Stimulated activated CD4-positive, alpha-beta T cell treated with anti-CD3 and anti-CD28 coated beads, Interleukin-1b, Interleukin-23, amount 100 ng/mL, for 24 hours (primary cell): ENCODE measurements at places on chromosomes 11 and 22.

DNA sequence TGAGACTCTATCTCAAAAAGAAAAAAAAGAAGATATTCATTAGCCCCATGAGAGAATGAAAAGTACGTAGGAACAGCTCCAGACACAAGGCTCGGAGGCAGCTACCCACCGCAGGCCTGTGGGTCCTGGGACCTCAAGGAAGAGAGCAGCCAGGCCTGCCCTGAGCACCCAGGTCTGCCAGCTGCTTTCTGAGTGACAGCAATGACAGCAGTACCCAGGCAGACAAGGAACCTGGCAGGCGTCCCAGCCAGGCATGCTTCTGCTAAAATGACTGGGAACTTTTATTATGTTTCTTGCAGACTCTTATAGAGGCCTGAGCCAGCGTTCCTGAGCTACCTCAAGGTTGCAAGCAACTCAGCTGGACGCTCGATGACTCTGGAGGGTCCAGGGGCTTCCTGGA lies 31.6 kb downstream of the CPT1A start:
- DNase-seq, result no peak

DNA sequence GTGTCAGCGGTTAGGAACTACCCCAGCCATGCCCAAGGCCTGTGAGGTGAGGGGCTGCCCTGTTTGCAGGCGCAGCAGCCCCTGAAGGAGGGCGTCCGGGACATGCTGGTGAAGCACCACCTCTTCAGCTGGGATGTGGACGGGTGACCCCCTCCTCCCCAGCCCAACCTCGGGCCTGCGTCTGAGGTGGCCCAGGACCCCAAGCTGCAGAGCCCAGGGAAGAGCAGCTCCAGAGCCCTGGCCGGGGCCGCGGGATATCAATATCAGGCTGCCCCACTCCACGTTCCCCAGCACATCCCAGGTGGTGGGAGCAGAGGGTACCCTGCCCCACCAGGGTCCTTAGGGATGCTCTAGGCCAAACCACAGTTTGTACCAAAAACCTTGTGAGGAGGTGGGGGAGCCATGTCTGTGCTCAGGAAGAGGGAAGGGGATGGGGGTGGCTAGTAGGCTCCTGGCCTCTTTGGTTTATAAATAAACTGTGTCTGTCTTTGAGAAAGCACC lies 39.3 kb downstream of the SGSM3 start:
- DNase-seq, result no peak

- DNase-seq, result no peak
Measured at GRCh38 chr11:111586388-111586831, 15.8 kb upstream of the SIK2 start.

- no peak for DNase-seq
Measured at GRCh38 chr22:26998129-26998528, 340.7 kb downstream of the MIAT start.

DNA sequence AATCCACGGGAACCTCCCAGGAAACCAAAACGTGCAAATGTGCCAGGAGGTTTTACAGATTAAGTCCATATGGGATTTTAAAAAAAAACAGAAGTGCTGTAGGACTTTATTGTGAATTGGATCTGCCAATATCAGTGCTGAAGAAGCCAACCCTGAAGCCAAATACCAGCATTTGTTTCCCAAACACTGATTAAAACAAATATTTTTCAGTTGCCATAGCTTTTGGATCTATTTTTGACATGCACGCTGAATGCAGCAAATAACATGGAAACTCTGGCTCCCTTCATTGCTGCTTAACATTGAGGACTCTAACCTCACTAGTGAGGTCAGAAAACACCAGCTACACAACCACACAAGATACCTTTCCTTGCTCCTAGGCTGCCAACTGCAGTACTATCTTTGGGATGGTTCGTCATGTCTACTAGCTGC lies 28.4 kb upstream of the SIK2 start:
- DNase-seq, result no peak

DNA sequence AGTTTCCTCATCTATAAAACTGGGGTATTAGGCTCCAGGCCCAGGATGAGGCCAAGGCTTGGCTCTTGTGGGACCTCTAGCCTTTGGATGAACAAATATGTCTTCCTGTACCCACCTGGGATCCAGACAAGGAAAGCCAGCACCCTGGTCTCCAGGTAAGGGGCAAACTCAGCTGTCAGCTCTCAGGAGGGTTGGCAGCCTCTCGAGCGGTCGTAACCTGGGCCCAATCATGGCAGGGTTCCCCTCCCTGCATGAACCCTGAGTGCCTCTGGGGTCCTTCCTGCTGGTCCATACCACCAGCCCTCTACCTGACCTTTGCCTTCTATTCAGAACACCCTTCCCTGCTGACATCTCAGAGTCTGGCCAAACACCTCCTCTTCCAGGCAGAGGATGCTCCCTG lies 19.6 kb downstream of the SLC22A12 start:
- DNase-seq, result no peak

- DNase-seq, result no peak
Measured at GRCh38 chr11:23688835-23689234, 808.0 kb upstream of the LUZP2 start.

GRCh38 chr22:44702479-44703198 lies 635 bp downstream of the PRR5 start:
- DNase-seq, result no peak

DNA sequence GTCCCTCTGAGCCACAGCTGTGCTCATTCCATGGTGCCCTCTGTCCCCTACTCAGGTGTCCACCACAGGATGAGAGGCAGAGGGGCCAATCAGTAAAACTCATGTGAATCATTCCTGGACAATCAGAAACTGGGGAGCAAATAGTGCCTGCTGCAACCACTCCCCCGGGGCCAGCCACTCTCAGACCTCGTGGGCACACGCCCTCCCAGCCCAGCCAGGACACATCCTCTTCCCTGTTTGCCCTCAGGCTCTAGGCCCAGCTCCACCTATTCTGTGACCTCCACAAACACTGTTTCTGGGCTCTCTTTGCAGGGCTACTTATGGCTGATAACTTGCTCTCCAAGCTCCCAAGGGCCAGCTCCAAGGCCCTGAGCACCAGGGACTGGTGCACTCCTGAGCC lies 14.0 kb upstream of the KCTD14 start:
- no peak for DNase-seq

DNA sequence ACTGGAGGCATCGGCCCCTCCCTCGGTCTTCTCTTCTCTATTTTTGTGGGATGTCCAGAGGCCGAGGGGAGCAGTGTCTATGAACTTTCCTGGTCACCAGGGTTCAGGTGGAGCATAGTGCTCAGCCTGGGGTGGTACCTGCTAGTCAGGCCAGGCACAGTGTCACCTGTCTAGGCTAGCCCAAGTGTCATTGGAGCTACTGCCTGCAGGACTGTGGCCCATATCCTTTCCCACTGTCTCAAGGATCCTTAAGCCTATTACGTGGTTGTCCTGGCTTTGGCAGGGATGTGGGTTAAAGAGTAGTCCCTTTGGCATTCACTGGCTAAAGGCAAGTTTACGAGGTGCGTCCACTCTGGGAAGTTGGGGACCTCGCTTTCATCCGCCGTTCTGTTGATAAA lies 9.3 kb downstream of the RBM14 start:
- no peak for DNase-seq

GRCh38 chr22:30523646-30524489 lies 18.4 kb upstream of the SEC14L4 start:
- DNase-seq, result no peak

DNA sequence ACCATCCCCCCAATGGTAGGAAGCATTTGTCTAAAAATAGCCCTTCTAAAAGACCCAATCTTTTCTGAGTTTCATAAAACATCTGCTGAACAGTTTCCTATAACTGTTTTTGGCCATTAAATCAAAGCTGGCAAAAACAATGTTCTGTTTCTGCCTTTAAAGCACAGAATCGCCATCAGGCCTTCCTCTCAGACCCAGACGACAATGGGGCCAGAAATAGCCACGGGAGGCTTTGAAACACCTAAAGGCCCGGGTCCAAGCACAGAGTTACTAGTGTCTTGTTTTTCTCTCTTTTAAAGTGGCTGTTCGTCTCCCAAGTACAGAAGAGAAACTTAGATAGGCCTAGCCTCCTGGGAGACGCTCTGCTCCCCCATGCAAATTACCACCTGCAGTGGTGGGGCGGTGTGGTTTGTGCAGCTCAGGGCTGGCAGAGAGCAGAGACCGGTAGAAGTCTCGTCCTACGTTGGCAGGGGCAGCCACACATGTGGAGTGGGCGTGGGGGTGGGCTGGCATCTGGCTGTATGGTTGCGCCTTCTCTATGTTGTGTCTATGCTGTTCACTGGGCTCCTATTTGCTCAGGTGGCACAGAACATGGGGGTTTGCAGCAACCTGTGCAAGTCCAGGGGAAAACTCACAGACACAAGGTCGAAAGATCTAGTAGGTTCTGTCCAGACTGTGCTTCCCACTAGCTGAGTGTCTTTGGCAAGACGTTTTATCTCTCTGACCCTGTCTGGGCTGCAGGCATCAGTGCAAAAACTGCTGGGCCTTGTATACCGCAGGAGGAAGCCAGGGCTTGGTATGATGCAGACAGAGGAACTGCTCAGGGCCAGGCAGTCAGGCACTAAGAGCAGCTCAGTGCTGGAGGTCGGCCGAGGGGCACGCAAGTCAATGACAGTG lies 23.6 kb upstream of the ETS1 start:
- no peak for DNase-seq

DNA sequence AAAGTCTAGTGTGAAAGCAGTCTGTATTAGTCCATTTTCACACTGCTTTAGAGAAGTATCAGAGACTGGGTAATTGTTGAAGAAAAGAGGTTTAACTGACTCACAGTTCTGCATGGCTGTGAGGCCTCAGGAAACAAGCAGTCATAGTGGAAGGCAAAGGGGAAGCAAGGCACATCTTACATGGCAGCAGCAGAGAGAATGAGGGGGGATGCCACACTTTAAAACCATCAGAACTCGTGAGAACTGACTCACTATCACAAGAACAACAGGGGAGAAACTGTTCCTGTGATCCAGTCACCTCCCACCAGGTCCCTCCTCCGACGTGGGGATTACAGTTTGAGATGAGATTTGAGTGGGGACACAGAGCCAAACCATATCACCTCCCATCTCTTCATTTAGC lies 13.8 kb upstream of the TUBA8 start:
- DNase-seq, result no peak

GRCh38 chr22:39530692-39531331 lies 1.7 kb downstream of the RPS19BP1 start:
- no peak for DNase-seq

- no peak for DNase-seq
Measured at GRCh38 chr22:29201782-29202181, 3.9 kb upstream of the EMID1 start.

GRCh38 chr11:67351275-67352005 lies 1.9 kb downstream of the POLD4 start:
- no peak for DNase-seq

GRCh38 chr11:74311352-74311926 lies at the start of gene P4HA3:
Gene P4HA3, minus strand, starts transcription at chr11:74311640. Its CDS starts 29 bp downstream, at chr11:74311611.
- DNase-seq, result peak; percentile 52

- no peak for DNase-seq
Measured at GRCh38 chr11:114148013-114148382, 88.5 kb downstream of the ZBTB16 start.

GRCh38 chr11:43234881-43235280 lies 76.9 kb upstream of the API5 start:
- no peak for DNase-seq

- DNase-seq, result no peak
Measured at GRCh38 chr11:122359081-122359571, 243.1 kb upstream of the BLID start.

DNA sequence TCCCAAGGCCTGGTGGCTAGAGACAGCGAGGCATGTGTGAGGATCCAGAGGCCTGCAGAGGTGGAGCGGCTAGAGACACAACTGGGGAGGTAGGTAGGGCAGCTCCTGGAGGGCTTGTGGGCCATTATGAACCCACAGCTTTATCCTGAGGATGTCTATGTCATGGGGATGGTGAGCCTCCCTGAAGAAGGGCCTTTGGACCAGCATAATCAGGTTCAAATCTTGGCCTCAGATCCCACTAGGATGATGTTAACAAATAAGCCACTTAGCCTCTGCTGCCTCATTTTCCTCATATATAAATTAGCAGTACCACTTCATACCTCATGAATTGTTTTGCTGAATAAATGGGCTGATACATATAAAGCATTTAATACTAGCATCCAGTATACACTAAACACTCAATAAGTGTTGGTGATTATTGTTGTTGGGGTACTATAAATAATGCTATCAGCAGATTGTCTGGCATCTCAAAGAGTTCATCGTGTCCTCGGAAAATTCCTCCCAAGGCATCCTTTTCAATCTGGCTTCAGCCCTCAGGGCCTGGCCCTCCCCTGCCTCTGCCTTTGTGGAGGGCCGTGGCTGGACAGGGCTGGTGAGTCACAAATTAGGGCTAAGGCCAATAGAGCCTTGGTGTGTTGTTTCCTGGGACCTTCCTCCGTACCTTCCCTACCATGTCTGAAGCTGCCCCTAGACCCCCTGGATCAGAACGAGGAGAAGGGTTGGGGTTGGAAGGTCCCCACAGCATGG lies 30.9 kb upstream of the LRRC32 start:
- DNase-seq, result no peak

- DNase-seq, result no peak
Measured at GRCh38 chr22:46043816-46044620, 67.1 kb upstream of the WNT7B start.

- no peak for DNase-seq
Measured at GRCh38 chr11:10352921-10353550, 48.2 kb downstream of the ADM start.

GRCh38 chr11:86795949-86796348 lies 4.4 kb upstream of the PRSS23 start:
- DNase-seq, result no peak

DNA sequence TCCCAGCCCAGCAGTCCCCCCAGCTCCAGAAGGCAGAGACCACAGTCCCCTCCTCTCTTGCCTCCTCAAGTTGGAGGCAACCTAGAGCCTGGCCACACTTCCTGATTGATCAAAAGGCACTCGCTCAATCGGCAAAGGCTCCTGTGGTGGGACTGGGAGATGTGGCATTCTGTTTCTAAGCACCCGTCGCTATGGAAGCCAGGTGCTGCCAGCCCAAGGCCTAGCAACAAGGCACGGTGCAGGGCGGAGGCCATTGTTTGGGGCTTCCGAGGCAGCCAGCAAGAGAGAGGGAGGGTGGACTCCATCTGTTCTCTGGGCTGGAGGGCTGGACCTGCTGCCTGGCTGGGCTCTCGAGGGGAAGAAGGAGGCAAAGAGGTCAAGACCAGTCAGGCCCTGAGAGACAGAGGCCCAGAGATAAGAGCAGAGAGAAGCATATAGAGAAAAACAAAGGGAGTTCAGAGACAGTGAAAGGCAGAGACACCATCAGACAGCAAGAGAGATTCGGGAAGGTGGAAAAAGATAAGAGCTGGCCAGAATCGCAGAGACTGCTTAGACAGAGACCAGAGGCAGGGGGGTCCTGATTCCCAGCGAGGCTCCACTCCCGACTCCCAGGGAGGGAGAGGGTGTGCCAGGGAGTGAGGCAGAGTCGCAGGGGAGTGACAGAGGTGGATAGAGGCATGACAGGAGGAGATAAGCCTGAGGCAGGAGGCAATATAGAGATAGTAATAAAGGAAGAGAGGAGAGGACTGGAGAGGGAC lies 21.2 kb downstream of the PDE2A start:
- no peak for DNase-seq
